ENCODE measurements at places on chromosomes 3 and 15.
A peak's percentile ranks its signal among the peaks of the same experiment; 100 is the strongest.

DNA sequence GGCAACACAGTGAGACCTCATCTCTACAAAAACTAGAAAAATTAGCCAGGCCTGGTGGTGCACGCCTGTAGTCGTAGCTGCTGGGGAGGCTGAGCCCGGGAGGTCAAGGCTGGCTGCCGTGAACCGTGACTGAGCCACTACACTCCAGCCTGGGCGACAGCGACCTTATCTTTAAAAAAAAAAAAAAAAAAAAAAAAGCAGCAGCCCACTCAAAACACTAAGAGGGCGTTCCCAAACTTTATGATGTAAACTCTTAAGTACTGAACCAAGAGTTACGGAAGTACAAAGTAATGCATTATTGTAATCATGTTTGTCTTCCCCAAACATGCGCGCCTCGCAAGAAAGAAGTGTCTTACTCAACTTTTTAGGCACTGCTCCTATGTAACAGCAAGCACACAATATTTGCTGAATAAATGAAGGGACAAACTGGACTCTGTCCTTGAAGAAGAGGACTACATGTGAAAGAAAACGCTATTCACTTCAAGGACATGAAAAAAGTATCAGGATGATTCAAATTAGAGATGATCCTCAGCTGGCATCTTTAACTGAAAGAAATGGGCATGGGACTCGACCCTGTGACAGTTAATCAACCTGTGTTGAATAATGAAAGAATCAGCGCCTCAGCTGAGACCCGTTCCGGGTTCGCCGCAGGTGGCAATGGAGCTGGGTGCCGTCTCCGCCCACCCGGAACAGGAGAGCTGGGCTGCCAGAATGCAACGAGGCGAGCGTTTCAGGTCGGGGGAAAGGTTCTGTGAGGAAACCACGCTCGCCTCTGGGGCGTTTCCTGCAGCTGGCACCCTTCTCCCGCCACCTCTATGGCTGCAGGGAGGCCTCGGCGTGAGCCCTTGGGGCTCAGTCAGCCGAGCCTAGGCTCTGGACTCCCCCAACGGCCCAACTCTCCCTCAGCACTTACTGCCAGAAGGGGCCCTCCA lies 718 bp downstream of the SPG11 start:
- no peak for DNase-seq

DNA sequence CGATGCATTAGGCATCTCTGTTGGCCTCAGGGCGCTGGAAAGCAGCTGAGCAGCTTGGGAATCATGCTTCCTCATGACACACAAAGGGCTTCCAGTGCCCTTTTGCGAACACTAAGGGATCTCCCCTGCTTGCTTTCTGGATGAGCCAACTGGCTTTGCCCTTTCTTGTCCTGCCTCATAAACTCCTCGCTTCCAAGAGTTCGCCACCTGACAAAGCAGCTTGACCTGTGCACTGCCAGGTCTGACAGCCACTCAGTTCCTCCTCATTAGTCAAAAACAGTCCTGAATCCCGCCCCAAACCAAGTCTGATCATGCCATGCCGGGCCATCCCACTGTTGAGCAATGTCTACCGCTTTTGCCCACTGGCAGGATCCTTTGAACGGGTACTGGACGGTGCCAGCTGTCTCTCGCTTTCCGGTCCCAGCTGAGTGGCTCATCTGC lies 265.4 kb upstream of the LYSMD4 start:
- DNase-seq = no peak

DNA sequence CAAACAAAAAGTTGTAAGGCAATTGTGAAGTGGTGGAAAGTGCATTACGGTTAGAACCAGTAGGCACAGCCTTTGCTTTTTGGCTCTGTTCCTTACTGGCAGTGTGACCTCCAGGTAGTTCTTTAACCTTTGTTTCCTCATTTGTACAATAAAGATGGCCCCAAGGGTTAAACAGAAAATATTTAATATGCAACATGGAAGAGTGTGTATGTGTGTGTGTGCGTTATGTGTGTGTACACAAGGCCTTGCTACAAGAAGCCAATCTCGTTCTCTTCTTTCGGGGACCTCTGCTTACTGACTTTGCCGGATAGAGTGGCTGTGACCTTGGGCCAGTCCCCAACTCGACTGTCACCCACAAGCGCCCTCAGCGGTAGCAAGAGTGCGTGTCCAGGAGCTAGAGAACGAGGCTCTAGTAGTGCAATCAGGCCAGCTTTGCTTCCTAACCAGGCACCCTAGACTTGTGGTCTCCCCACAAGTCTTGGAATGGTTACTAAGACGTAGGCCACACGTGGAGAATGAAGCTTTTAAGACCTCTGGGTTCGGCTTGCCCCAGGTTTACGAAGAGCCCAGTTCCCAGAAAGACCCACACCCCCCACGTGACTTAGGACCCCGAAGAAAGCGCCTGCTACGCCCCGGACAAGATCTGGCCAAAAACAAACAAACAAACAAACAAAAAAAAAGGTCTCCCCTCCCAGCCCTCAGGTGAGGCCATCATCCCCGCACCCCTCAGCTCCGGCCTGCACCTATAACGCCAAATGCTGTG lies 593 bp downstream of the CIAO2A start:
- DNase-seq = no peak

GRCh38 chr3:20405744-20406143 lies 219.7 kb upstream of the SGO1 start:
- no peak for DNase-seq

- no peak for DNase-seq
These were observed 40.5 kb downstream of the CCNL1 start for GRCh38 chr3:157119369-157119951.

DNA sequence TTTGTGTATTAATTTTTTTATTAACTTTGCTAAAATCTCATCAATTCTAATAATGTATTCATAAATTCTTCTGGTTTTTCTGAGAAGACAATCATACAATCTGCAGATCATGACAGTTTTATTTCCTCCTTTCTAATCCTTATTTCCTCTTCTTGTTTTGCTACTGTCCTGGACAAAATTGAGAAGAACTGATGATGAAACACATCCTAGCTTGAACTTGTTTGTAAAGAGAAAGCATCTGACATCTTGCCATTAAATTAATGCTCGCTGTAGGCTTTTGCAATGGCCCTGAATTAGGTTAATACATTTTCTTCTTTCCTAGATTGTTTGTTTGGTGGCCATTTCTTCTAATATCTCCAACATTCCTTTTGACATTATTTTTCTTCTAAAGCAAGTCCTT lies 110.9 kb upstream of the TPM1 start:
- DNase-seq = no peak

GRCh38 chr15:32953533-32953910 lies 235.7 kb downstream of the GREM1 start:
- DNase-seq = no peak

- DNase-seq = no peak
These were observed 211.4 kb downstream of the NR1D2 start for GRCh38 chr3:24156466-24156865.

DNA sequence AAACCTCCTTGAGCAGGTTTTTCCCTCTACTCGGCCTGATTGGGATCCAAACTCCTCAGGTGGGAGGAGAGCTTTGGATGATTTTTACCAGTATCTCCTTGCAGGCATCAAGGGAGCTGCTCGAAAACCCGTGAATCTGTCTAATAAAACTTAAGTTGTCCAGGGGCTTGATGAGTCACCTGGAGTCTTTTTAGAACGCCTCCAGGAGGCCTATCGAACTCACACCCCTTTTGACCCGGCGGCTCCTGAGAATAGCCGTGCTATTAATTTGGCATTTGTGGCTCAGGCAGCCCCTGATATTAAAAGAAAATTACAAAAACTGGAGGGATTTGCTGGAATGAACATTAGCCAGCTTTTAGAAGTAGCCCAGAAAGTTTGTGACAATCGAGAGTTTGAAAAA lies 41.6 kb downstream of the ZBTB11 start:
- no peak for DNase-seq

DNA sequence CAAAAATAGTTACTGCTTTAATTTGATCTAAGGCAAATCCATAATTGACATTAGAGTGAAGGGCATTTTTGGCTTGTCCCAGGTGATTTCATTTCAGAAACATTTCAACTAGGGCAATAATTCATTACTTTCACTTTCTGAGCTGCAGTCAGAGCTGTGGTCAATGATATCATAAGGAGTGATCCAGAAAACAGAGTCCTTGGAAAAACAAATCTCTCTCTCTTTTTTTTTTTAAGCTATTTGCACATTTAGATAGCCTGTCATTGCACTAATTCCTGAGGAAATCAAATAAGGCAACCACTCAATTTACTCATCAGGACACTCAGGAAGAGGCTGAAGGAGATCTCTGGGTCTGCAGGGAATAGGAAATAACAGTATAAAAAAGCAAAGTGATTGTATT lies 269.5 kb upstream of the LRRC3B start:
- DNase-seq = no peak

DNA sequence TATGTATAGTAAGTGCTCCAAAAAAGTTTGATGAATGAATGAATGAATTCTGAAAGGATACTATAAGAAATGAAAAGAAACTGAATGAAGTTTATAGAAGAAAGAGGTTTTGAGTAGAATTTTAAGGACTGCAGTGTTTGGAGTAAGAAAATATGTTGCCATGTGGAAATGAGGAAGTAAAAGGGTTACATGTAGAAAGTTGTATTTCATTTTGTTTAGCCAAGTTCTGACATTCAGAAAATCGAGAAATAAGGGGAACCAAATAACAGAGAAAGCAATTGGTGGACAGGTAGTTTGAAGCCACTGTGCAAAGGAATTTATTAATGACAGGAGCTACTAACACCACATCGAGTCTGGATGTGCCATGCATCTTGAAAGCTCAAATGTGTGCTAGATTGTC lies 200.7 kb downstream of the SATB1 start:
- DNase-seq = no peak

DNA sequence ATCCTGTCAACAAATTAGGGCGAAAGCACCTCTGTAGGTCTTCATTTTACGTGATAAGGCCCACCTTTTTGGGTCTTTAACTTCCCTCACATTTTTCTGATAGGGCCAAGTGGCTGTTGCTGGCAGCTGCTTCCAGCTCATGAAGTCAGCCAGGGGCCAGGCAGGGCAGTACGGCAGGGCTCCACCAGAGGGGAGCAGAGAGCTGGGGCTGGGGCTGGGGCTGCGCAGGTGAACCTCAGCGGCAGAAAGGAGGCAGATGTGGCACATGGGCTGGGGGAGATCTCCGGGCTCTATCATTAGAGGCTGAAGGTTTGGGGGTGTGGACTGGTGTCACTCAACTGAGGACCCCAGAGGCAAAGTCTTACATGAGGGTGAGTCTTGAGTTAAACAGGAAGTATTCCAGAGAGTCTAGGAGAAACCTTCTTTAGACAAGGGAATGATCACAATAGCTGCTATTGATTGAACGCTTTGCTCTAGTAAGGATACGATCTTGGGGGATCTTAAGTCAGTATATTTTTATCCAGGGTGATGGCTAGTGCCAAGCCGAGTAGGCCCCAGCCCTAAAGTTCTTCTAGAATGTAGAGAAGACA lies 62.8 kb upstream of the MEX3B start:
- peak; percentile 9 for DNase-seq

DNA sequence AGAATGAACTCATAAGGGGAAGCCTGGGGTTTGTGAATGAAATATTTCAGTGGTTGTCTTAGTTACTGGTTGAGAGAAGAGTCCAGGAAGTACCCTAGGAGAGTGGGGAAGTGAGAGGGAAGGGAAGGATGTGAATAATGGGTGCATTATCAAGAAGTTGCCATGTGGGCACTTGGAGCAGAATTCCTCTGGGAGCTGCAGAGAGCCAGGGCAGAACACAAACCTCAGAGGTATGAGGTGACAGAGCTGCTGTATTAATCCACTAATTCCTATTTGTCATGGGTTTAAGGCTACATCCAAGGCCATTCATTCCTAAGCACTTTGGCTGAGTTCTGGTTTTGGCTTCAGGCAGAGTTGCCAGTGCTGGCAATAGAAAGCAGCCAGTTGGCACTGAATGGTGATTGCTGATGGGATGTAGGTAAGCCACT lies 29.0 kb downstream of the NDUFB4 start:
- no peak for DNase-seq

DNA sequence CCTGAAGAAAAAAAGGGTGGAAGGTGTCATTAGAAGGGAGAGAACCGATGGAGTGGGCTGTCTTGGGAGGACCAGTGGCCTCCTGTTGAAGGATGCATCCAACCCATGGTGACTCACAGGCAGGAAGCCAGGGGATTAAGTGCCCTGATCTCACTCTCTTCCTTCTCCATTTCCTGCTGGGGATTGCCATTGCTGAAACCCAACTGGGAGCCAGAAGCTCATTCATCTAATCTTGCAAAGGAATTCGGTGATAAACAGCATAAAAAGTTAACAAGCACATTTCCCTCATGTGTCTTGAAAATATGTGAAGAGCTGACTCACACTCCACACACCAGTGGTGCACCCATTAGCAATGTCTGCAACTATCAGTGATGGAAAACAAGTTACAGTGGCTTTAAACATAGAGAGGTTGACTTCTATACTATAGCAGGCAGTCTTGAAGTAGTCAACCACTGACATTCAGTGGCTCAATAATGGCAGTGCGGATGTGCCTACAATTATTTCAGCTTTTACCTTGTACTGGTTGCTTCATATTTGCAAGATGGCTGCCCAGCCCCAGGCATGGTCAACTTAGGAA lies 12.8 kb upstream of the CSRNP1 start:
- no peak for DNase-seq

- DNase-seq = peak; percentile 60
These were observed 3.7 kb downstream of the BMF start for GRCh38 chr15:40104865-40105516.

DNA sequence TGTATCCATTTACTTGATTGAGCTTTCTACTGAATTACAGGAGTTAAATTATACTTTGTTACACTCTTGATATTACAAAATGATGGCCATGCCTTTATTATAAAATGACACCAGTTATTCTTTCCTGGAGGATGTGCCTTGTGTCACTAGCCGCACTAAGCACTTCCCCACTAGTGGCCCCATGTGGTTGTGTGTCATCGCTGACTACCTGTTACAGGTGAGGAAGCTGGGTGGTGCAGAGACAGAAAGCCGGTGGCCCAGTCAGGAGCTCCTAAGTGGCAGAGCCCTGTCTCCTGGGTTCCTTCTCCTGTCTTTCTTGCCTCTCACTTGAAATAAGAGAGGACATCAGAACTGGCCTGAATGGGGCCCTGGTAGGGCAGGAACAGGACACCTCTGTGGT lies 96.8 kb downstream of the IGF1R start:
- no peak for DNase-seq

GRCh38 chr15:78455749-78456148 lies 17.7 kb downstream of the IREB2 start:
- no peak for DNase-seq

GRCh38 chr3:59143447-59143846 lies 93.6 kb upstream of the CFAP20DC start:
- DNase-seq = no peak

- no peak for DNase-seq
These were observed 33.3 kb upstream of the FLNB start for GRCh38 chr3:57974796-57975388.

- DNase-seq = peak; percentile 22
These were observed 569.0 kb downstream of the TUSC7 start for GRCh38 chr3:117278424-117279190.

- DNase-seq = no peak
These were observed 47.3 kb upstream of the USP50 start for GRCh38 chr15:50593761-50594160.

All from NCI-H1694 (cell line).